IMR-90 (cell line): ENCODE measurements at places on chromosomes 12 and 14.

- no peak for DNase-seq
These were observed 156.6 kb downstream of the TGFB3 start for GRCh38 chr14:75825147-75825592.

DNA sequence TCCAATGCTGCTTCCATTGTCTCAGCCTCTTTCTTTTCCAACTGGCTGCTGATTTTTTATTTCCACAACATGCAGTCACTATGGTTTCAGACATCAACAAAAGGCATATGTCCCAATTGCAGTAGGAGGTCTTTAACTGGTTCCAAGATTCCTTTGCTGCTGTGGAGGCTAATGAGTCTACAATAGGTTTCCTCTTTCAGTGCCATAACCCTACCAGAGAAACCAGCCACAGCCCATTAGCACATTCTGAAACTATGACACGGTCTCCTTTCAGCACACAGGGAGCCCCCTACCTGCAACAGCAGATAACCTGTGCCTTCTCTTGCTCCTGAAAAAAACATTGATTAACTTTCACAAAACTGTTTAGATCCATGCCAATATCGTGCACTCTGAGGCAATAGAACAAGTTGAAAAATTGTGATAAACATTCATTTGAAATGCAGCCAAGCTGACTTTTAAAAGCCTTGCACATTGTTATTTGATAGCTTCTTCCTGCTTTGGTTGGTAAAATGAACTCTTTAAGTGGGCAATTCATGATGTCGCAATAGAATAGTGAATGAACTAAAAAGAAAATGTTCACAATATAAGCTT lies 32.4 kb downstream of the PLEKHG7 start:
- peak; percentile 92 for DNase-seq

DNA sequence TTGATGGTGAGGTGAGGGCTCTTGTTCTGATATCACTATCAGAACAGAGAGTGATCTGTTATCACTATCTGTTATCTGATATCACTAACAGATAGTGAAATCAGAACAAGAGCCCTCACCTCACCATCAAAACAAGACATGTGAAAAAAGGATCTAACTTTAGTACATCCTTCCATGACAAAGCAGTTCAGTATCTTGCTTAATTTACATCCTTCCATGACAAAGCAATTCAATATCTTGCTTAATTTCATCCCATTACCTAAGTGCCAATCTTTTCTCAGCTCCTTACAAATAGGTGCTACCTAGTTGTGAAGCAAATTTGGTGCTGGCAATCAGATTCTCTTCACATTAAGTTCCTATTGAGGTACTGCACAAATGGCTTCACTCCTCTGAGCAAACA lies 1865.6 kb upstream of the FLRT2 start:
- DNase-seq = no peak

DNA sequence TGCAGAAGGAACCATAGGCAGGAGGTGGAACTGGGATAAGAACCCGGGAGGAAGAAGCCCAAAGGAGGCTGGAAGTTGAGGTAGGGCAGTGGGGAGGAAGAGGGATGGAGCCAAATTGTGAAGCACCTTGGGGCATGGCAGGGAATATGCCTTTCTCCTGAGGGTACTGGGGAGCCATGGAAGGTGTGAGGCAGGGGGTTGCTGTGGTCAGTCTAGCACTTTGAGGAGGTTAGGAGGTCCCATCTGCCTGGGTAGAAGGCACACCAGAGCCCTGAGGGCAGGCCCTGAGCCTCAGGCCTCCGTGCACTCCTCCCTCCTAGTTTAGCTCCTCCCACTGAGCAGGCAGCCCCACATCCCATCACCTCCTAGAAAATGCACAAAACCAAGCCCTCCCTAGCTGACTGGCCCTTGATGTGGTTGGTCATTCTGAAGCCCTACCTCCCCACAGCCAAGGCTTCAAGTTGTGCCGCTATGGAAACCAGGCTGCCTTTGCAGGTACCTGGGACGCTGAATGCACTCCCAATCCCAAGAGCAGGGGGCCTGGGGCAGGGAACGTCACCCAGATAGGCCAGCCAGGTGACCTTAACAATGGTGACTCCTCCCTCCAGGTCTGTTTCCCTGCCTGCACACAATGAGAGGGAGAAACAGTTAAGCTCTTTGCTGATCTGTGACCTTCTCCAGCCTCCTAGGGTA lies 15.1 kb downstream of the PHETA1 start:
- DNase-seq = no peak

GRCh38 chr14:62866376-62866775 lies 178.9 kb downstream of the KCNH5 start:
- no peak for DNase-seq

DNA sequence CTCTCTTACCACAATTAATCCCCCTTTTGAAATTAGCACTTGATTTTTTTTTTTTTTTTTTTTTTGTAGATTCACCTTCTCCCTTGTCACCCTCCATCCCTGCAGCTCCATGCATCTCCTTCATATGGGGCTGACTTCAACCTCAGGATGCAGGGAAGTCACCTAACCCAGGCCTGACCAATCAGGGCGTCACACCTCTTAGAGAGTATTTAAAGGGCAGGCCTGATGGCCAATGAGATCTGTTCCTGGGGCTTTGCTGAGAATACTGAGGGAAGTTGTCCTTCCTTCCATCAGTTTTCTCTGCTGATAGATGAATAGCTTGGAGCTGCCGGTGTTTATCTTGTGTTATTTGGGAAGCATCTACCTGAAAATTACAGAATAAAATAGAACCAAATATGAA lies 1104.7 kb upstream of the TMEM132C start:
- no peak for DNase-seq
